ENCODE measurements at places on chromosomes 6 and 20.

- no peak for DNase-seq
These were observed 142.0 kb upstream of the GMDS start for GRCh38 chr6:2387445-2387844.

DNA sequence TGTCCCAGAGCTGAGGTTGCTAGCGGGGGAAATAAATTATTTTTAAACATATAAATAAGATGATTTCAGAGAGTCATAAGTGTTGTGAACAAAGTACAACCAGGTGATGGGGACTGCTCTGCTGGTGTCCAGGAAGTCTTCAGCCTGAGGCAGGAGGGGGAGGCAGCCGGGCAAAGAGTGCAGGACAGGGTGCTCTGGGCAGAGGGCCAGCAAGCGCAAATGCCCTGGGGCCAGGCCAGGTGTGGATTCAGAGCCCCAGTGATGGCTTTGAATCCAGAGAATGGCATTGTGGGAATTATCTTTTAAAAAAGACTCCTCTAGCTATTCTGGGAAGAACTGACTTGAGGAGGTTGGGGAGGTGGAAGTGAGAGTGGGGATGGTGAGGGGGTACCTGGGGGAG lies 1.6 kb downstream of the CLPSL1 start:
- DNase-seq, result no peak

GRCh38 chr20:24962182-24962492 lies 13.1 kb downstream of the CST7 start:
- DNase-seq, result no peak

- no peak for DNase-seq
These were observed 108.5 kb upstream of the BMP5 start for GRCh38 chr6:55983861-55984260.

DNA sequence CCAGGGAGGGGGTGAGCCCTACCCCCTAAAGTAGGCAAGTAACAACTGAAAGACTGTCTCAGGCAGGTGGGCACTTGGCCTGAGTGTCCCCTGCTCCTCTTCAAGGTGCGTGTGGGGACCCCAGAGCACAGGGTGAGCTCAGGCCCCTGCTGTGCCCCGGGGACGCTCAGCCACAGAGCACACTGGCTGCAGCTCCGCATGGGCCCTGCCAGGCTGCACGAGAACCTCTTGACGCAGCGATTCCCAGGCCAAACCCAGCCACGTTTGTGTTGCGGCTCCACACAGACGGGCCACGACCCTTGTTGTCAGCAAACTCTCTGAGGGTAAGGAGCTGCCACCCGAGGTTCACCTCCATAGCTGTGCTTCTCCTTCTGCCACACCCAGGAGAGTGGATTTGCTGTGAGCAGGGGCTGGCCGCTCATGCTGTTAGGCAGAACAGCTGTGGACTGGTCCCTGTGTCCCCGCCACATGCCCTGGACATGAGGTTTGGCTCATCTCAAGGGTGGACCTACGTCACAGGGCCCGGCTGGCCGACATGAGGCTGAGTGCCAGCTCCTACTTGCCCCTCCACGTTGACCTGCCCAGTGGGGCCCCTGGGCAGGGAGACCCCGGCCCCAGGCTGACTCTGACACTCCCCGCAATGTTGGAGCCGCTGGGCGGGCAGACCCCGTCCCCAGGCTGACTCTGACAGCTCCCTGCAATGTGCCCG lies 29.7 kb upstream of the GATA5 start:
- no peak for DNase-seq

DNA sequence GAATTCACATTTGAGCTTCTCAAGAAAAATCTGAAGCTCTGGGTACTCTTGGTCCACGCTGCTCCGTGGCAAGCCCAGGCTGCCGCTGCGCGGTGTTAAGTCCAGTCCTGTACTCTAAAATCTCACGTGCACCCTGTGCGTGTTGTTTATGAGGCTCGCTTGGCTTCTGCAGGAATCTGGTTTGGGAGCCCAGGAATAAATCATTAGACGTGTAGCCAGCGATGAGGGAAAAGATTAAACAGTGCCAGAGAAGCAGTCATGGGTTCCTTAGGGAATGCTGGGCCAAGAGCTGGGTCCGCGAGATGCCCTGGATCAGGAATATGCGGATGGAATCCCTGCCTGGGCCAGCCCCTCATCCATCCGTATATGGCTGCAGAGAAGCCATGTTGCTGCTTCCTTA lies 87.3 kb downstream of the KCNB1 start:
- DNase-seq, result no peak

DNA sequence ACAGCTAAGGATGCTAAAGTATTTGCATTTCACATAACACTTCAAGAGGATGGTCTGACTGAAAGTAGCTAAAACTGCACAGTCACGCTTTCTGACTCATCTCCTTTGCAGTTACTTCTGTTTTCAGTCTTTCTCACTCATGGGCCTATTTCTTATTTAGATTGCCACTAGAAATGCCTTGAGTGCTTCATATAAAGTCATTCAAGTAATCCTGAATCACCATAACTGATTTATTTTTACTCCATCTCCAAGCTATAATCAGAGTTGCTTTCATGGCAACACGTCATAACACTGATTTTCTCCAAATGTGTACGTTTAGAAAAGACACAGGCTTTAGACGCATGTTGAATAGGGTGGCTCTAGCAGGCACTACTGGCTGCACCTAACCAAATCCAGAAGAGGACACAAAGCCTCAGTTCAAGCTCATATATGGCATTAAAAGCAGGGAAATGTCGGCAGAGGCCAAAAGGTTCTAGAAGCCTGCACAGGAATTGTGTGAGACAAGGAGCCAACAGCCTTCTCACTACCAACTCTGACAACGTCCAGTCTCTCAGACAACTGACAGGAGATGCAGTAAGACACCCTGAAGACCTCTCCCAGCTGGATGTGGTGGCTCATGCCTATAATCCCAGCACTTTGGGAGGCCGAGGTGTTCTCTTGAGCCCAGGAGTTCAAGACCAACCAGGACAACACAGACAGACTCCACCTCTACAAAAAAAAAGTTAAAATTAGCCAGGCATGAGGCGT lies 64.1 kb upstream of the BEND6 start:
- no peak for DNase-seq

DNA sequence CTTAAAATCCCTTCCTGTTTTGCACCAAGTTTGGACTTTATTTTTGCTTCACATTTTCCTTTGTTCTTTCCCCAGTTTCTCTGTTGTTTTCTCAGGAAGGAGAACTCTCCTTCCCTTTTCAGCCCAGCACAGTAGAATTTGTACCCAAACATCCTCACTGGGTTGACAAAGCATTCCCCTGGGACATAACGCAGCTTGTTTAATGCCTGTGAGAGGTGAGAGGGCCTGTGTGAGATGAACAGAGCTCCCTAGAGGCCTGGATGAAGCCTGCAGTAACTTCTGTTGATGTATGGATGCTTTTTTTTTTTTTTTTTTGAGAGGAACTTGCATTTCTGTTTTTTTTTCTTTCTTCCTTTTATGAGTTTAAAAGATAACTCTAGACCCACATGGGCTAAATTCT lies 104.9 kb upstream of the SLC22A23 start:
- no peak for DNase-seq

GRCh38 chr6:112579601-112580000 lies 232.5 kb downstream of the RFPL4B start:
- DNase-seq, result no peak

- no peak for DNase-seq
These were observed 73.1 kb downstream of the PRND start for GRCh38 chr20:4794846-4795245.

GRCh38 chr6:75210885-75211739 lies 5.3 kb upstream of the COL12A1 start:
- peak; percentile 54 for DNase-seq

GRCh38 chr6:8556370-8557013 lies 121.1 kb upstream of the SLC35B3 start:
- no peak for DNase-seq

GRCh38 chr6:132587424-132587823 lies 2.1 kb downstream of the TAAR5 start:
- no peak for DNase-seq
